ENCODE measurements at places on chromosomes 12 and 14.

DNA sequence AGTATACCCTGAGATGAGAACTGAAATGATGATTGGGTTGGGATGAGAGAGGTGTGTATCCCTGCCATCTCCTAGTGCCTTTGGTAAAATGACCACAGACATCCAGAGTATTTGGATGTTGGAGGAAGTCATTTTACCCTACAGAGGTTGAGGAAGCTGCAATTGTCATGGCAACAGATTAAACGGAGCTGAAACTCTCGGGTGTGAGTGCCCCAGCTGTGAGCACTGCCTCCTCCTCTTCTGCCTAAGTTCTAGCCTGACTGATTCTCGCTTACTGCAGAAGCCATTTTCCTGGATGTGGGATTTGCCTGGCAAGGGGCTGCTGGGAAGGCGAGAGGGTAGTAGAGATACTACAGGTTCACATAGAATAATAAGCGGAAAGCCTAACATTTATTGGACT is 10.3 kb upstream of the PPP4R4 start:
- no peak for DNase-seq

DNA sequence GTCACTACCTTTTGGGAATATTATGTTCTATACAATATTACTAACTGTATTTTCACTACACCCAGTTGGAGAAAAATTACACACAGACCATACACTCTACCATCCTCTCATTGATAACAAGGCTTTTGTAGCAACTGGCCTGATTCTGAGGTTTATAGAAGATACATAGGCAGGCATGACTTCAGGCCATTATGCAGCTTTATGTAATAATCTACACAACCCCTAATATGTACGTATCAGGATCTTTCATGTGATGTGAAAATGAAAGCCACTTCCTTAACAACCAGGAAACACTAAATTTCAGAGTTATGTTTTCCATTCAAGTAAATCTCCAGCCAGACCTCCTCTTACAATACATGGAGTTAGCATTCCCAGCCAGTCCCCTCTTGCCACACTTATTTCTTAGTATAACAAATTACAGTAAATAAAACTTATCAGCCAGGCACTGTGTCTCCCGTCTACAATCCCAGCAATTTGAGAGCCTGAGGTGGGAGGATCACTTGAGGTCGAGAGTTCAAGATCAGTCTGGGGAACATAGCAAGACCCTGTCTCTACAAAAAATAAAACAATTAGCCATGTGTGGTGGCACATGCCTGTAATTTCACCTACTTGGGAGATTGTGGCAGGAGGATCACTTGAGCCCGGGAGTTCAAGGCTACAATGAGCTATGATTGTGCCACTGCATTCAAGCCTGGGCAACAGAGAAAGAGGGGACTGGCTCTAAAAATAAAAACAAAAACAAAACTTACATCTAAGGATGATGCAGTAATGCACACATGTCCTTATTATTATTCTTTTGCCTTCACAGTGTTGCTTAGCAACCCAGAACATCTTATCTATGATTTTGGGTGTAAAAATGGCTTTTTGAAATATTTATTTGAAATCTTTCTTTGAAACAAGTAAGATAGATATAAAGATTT is 10.4 kb upstream of the OSBPL8 start:
- no peak for DNase-seq

DNA sequence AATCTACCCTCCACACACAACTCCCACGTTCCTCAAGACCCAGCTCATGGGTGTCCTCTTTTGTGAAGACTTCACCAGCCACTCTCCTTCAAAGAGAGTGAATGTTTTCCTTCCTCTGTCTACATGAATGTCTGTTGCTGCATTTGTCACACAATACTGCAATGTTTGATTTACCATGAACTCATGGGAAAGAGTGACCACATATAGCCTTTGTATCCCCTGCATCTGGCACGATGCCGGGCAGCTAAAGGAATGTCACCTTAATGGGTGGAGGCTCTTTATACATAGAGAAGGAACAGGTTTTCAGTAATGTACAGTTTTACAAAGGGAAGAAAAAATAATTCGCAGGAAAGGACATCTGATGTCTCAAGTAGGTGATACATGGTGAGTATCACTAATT is 12.1 kb upstream of the BCDIN3D start:
- DNase-seq: no peak

DNA sequence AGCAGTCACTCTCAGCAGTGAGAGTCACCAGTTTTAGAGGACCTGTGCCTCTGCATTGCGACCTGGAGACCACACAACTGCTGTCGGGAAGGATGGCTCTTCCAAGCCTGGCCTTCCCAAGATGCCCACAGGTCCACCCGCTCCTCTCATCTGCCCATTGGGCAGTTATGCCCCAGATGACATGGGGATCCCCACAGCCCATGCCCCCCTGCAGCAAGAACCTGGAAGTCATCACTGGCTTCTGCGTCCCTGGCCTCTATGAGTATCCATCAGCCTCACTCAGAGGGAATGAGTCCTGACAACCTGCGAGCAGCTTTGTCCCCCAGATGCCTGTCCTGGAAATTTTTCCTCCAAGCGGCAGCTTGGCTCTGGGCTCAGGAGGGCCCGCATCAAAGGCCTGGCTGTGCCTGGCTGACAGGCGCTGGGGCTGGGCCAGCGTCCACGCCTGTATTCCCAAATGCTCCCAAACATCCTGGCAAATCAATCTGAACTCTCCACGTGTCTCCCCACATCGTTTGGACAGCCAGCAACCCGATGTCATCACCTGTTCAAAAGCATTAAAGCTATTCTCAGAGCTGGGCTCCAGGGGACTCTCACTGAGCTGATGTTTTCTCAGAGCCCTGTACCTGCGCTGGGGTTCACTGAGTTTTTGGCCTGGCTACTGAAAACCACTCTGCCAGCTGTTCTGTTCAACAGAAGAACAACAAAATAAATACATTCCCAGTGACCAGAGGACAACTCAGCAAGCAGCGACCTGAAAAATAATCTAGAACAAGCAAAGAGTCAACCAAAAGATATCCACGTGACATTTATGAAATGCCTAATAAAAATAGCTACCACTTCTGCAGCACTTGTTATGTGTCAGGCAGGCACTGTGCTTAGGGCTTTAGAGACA is 57.8 kb downstream of the CLMN start:
- DNase-seq: peak; percentile 66

GRCh38 chr12:62599854-62600437 is 133.3 kb downstream of the MON2 start:
- no peak for DNase-seq

- DNase-seq: no peak
Observed at GRCh38 chr14:33692762-33693161, 258.1 kb downstream of the EGLN3 start.

- DNase-seq: no peak
Observed at GRCh38 chr14:58785701-58786100, 147.9 kb downstream of the DACT1 start.

GRCh38 chr12:69102856-69103255 is 136.5 kb upstream of the CPSF6 start:
- no peak for DNase-seq

DNA sequence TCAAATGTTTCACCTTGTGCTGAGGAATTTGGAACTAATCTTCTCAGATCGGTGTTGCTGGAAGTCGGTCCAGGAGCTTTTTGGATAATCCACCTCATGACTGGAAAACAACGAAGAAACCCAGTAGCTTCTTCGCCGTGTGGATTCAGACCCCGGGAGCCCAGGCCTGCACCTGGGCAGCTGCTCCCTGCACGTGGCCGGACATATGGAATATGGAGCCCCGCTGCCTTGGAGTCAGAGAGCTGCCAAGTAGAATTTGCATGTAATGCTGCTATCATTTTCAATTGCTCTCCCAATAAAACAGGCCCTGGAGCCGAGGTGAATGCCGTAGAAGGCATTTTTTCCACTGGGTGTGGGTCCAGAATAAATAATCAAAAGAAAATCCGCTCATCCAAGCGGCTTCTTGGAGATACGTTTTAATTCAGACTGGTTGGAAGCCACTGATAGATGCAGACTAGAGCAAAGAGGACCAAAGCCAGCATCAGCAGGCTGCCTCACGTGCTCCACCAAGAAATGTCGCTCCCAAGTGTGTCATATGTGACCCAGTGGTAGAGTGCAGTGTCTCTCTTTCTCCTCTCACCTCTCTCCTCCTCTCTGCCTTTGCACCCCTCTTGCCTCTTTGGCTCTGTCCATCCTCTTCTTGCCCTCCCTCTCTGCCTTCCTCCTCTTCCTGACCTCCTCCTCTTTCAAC is 115.3 kb downstream of the ZNF664 start:
- no peak for DNase-seq

DNA sequence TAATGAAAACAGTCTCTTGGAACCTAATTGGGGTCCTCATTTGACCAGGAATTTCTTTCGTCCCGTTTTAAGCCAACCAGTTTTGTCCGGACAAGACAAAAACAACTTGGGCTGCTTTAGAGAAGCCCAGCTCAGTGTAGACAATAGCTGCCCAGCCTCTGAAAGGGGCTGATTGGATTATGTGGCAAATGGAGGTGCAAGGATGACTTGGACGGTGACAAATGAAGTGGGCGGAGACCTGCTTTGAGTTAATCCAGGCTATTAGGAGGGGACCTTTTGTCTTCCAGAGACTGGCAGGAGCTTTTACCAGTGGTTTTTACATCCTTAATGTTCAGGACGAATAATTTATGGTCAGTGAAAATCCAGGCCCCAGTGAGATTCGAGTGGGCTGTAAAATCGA is 4.8 kb downstream of the MEG3 start:
- DNase-seq: no peak
